ENCODE measurements at places on chromosomes 12 and 14. TPM values are rescaled to one million over a fixed set of nuclear protein-coding genes. Genes with fewer than 3 reads are reported as not detected.

The STXBP6 gene
- total RNA-seq = 0.21 TPM

GRCh38 chr12:34403706-34404376 is 381.5 kb downstream of the ALG10 start:
- H3K27me3 ChIP-seq = no peaks in the 10 kb centered on the region
- no peaks in the 10 kb centered on the region for H3K36me3 ChIP-seq
- no peaks in the 10 kb centered on the region for H3K4me1 ChIP-seq

The RNASE3 gene
- total RNA-seq = not detected

- no peak overlapping the region for H3K4me3 ChIP-seq
- H3K4me1 ChIP-seq = no peaks in the 10 kb centered on the region
- no peaks in the 10 kb centered on the region for H3K36me3 ChIP-seq
- H3K27ac ChIP-seq = no peak overlapping the region
- H3K27me3 ChIP-seq = no peaks in the 10 kb centered on the region
Measured at GRCh38 chr12:62718762-62719426, 216.1 kb downstream of the PPM1H start.

The RPGRIP1 gene
- not detected for total RNA-seq

DNA sequence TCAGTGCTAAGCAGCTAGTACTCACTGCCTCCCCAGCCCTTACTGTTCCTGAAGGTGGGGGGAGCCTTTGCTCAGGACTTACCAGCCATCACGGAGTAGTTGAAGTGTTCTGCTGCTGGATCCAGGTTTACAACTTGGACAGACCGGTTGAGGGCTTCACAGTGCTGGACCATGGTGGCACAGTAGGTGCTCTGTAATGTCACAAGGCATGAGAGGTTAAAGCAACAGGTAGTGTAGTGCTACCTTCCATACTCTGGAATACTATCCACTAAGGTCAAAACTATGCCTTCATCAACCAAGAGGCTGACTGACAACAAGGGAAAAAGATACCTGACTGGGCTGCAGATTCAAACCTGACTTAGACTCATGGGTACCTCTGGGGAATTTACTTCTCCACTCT is 3.0 kb downstream of the GPN3 start:
- peaks cover 9% of the 10 kb centered on the region for H3K36me3 ChIP-seq
- no peak overlapping the region for H3K27ac ChIP-seq
- DNase-seq = no peak
- no peaks in the 10 kb centered on the region for H3K27me3 ChIP-seq
- peaks cover 6% of the 10 kb centered on the region for H3K4me1 ChIP-seq

The MMP19 gene
- 37.5 TPM for total RNA-seq

DNA sequence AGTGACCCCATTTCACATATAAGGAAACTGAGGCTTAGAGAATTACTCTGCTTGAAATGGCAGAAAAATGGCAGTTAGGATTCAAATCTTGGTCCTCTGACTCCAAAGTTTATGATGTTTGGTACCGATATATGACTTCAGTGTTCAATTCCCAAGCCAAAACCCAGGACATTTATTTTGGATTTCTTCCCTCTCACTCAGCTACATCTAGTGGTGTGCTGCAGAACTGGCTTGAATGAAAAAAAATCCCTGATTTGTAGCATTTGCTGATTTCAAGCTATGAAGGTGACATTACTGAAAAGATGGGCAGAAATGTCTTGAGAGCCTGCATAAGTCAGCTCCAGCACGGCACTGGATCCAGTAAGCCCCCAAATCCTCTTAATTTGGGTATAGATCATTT is 106.4 kb downstream of the EFCAB11 start:
- H3K27me3 ChIP-seq = no peaks in the 10 kb centered on the region
- H3K27ac ChIP-seq = no peak overlapping the region
- DNase-seq = no peak
- H3K36me3 ChIP-seq = no peaks in the 10 kb centered on the region

DNA sequence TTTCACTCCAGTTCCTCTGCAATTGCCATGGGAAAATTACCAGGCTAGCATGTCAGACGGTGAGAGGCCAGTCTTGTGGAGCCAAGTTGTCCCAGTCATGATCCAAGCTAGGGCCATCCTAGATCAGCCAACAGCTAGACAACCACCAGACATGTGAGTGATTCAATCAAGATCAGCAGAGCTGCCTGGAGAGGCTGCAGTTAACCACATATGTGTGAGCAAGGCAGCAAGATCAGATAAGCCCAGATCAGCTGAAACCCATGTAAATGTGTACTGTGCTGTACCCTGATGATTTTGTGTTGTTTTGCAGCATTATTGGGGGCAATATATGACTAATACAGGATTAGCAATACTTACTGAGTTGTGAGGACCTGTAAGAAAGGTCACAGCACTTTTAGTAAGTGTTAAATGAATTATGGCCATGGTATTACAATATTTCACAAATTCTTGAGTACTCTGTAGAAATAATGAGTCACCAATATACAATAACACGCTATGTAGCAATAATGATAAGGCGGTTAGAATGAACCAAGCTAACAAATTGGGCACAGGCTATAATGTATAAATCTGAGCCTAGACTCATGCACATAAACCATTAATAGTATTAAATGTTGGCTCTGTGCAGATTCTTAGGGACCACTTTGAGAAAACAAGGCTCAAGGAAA is 91.4 kb downstream of the SUDS3 start:
- no peak for DNase-seq
- no peaks in the 10 kb centered on the region for H3K36me3 ChIP-seq
- H3K4me1 ChIP-seq = no peaks in the 10 kb centered on the region
- no peaks in the 10 kb centered on the region for H3K27me3 ChIP-seq

The ATP2B1 gene
- total RNA-seq = 5.1 TPM

The BEST3 gene
- not detected for total RNA-seq

The CLEC2B gene
- total RNA-seq = 1.1 TPM

- H3K4me1 ChIP-seq = no peaks in the 10 kb centered on the region
- H3K27me3 ChIP-seq = no peaks in the 10 kb centered on the region
- no peaks in the 10 kb centered on the region for H3K36me3 ChIP-seq
- DNase-seq = no peak
- H3K27ac ChIP-seq = no peak overlapping the region
Measured at GRCh38 chr12:28035500-28035899, 63.0 kb upstream of the PTHLH start.

- no peak overlapping the region for H3K27ac ChIP-seq
- H3K27me3 ChIP-seq = no peaks in the 10 kb centered on the region
- H3K4me1 ChIP-seq = no peaks in the 10 kb centered on the region
- DNase-seq = no peak
- no peak overlapping the region for H3K4me3 ChIP-seq
- no peaks in the 10 kb centered on the region for H3K36me3 ChIP-seq
Measured at GRCh38 chr14:100429537-100429936, 106.4 kb downstream of the SLC25A47 start.

GRCh38 chr12:89927226-89927698 is 218.6 kb upstream of the ATP2B1 start:
- H3K27me3 ChIP-seq = no peaks in the 10 kb centered on the region
- H3K4me1 ChIP-seq = no peaks in the 10 kb centered on the region
- no peak overlapping the region for H3K4me3 ChIP-seq
- no peak overlapping the region for H3K27ac ChIP-seq
- H3K36me3 ChIP-seq = no peaks in the 10 kb centered on the region

DNA sequence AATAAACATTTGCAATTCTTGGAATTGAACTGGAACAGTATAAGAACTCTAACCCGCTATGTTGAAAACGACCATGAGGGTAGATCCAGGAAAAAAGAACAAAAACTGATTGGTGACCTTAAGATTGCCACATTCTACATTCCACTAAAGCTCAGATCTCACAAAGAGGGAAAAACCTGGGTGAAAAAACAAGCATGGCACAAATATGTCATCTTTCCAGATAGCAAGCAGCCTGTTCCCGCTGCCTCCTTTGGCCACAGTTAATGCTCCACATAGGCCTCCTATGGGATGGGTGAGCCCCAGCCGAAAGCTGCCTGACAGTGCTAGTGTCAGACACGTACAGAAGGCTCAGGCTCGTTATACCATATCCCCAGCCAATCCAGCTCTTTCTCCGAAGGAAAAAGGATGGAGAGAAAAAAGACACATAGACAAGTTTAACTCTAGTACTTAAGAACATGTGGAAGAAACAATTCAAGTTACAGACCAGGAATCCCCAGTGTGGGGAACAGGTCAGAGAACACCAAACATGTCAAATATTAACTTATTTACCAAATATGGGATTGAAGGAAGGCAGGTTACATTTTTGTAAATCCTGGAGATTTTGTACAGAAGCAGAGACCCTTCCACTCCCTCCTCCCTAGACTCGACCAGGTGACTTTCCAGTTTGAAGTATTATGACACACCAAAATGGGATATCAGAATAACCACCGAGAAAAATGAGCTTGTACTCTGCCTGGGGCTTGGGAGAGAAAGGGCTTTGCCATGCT is 14.7 kb downstream of the LETMD1 start:
- H3K4me3 ChIP-seq = no peak overlapping the region
- H3K27ac ChIP-seq = no peak overlapping the region
- DNase-seq = no peak
- peaks cover 95% of the 10 kb centered on the region for H3K36me3 ChIP-seq
- H3K4me1 ChIP-seq = no peaks in the 10 kb centered on the region

The HNRNPC gene
- 303 TPM for total RNA-seq

DNA sequence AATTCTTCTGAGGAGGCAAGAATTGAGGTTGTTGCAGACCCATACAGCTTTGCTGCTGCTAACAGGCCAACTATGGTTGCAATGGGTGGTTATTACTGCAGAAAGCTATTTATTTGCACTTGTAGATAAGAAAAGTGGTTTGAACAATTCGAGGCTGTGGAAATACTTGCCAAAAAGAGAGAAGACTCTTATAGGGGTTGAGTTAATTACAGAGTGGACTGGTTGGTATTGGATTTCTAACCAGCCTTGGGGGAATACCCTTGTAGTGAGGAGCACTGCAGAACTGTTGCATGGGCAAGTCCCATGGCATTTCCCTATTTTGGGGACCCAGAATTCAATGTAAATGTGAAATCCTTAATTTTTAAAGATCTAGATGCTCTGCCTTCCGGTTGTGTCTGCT is 120.5 kb downstream of the KCNMB4 start:
- no peaks in the 10 kb centered on the region for H3K4me1 ChIP-seq
- no peaks in the 10 kb centered on the region for H3K36me3 ChIP-seq
- no peak overlapping the region for H3K27ac ChIP-seq

The DHH gene
- total RNA-seq = 31.5 TPM

The BATF gene
- not detected for total RNA-seq

GRCh38 chr12:49032679-49033447 is 14.3 kb upstream of the PRKAG1 start:
- H3K27me3 ChIP-seq = no peaks in the 10 kb centered on the region
- DNase-seq = no peak
- H3K4me3 ChIP-seq = no peak overlapping the region

GRCh38 chr12:89179983-89180382 is 172.3 kb downstream of the DUSP6 start:
- H3K4me3 ChIP-seq = no peak overlapping the region
- no peaks in the 10 kb centered on the region for H3K4me1 ChIP-seq
- DNase-seq = no peak
- H3K36me3 ChIP-seq = no peaks in the 10 kb centered on the region
- no peaks in the 10 kb centered on the region for H3K27me3 ChIP-seq

GRCh38 chr12:132219323-132219722 is 75.1 kb downstream of the NOC4L start:
- no peaks in the 10 kb centered on the region for H3K36me3 ChIP-seq
- no peaks in the 10 kb centered on the region for H3K27me3 ChIP-seq
- H3K27ac ChIP-seq = no peak overlapping the region
- no peak for DNase-seq
- no peak overlapping the region for H3K4me3 ChIP-seq
- H3K4me1 ChIP-seq = no peaks in the 10 kb centered on the region

DNA sequence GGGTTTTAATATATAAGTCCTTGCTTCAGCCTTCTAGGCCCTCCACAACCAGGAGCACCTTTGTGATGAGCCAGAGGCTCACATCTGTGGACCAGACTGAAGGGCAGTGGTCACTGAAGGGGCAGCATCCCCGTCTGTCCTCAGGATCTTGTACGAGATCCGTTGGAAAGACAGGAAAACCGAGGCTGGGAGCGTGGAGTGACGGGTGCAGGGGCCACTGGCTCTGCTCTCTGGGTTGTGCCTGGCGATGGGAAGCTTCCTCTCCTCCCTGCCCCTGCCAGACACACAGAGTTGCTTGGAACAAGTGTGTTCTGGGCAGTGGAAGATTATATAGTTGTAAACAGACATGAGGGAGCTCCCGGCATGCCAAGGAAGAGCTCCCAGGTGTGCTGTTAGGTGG is 48.0 kb downstream of the AACS start:
- H3K27me3 ChIP-seq = no peaks in the 10 kb centered on the region
- peaks cover 12% of the 10 kb centered on the region for H3K36me3 ChIP-seq
- no peak overlapping the region for H3K27ac ChIP-seq
- DNase-seq = no peak
- no peak overlapping the region for H3K4me3 ChIP-seq

DNA sequence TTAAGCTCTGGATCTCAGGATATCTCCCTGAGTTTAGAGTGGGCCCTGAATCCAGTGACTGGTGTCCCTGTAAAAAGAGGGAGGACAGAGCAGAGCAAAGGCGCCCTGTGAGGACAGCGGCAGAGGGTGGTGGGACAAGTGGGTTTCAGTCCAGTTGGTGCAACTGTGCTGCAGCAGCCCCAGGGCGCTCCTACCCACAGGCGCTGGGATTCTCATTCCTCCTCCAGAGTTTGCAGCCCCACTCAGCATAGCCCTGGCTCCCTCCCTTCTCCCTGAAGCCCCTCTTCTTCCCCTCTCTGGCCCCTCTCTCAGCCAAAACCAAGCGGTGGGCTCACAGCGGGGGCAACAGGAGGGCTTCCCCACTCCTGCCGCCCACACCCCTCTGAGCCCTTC is 1.6 kb downstream of the TMEM179 start:
- H3K27ac ChIP-seq = no peak overlapping the region
- H3K36me3 ChIP-seq = no peaks in the 10 kb centered on the region
- no peaks in the 10 kb centered on the region for H3K27me3 ChIP-seq

The SSTR1 gene
- total RNA-seq = 7.2 TPM

GRCh38 chr12:31732926-31733548 is 4.2 kb upstream of the AMN1 start:
- H3K36me3 ChIP-seq = no peaks in the 10 kb centered on the region
- H3K4me1 ChIP-seq = peaks cover 42% of the 10 kb centered on the region
- no peak for DNase-seq
- H3K27ac ChIP-seq = peak overlapping the region; percentile 96
- H3K4me3 ChIP-seq = no peak overlapping the region

The KRT71 gene
- not detected for total RNA-seq

The FAM181A gene
- not detected for total RNA-seq

DNA sequence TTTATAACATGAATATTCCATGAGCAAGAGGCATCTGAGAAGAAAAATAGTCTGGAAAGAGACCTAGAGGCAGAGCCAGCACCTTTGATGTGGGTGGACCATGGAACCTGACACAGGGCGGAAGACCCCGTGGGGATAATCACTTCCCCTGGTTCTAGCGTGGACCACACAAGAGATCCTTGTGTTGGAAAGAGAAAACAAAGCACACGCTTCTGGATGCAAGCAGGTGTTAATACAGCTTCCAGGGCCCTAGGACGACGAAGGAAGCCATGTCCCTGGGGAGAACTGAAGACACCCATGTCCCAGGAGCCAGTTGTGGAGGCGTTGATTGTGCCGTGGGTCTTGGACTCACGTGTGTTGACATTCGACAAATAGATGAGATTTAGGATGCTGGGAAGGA is 102.9 kb downstream of the ADGRD1 start:
- no peaks in the 10 kb centered on the region for H3K4me1 ChIP-seq
- no peak overlapping the region for H3K4me3 ChIP-seq
- H3K27ac ChIP-seq = no peak overlapping the region
- no peaks in the 10 kb centered on the region for H3K36me3 ChIP-seq
- DNase-seq = no peak
